ENCODE measurements at places on chromosomes 3 and 15.

DNA sequence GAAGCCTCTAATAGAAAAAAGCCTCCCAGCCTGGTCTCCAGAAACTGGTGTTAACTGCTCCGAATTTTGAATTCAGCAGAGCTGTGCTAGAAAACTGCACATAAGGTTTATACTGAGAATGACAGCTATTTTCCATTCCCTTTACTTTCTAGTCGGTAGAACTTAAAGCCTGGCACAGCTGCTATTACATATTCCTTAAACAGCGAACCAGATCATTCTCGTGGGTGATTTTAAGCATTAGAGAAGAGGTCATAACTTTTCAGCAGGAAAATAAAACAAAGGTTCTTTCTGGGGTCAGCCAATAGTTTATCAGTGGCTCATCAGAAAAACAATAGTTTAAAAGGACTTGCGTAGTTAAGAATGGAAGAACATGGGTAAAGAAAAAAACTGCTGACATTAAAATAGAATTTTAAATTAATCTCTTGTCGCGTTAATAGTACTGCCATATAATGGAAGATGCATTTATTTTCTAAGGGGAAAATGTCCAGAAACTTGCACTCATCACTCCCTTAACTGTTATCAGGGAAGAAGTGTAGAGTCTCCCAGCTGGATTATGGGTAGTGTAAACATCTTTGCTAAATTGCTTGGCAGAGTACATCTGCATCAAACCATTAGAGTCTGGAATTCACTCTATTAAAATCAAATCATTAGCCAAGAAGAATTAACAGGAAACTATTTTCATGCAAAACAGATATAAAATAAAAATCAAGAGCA is 7.9 kb downstream of the VGLL4 start:
- no peak for DNase-seq

DNA sequence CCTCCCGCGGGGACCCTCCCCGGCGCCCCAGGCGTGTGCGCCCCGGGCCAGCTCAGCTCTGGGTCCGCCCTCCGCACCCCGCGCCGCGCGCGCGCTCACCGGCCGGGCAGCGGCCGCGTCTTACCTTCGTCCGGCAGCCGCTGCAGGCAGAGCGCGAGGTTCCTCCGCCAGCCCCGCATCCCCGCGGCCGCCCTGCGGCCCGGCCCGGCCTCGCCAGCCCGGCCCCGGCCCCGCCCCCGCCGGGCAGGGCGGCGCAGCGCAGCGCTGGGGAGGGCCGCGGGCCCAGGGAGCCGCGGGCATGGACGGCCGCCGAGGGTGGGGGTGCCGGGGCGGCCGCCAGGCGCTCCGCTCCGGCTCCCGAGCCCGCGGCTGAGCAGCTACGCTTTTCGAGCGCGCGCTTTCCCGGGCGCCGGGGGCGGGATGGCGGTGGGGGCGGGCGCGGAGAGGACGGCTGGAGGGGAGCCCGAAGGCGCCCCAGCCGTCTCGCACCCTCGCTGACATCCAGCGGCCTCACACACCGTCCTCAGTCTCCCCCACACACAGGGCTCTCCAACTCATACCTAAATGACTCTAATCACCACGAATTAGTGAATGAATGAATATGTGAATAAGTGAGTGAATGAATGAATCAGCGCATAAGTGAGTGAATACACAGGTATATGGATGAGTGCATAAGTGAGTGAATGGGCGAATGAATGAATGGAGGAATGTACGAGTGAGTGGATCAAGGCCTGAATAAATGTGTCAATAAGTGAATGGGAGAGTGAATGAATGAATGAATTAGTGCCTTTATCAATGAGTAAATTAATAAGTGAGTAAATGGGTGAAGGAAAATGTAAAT is 48.5 kb upstream of the CCDC174 start:
- no peak for DNase-seq

GRCh38 chr15:31434275-31434587 is 107.6 kb downstream of the KLF13 start:
- no peak for DNase-seq

GRCh38 chr15:97177151-97177577 is 783.3 kb upstream of the ARRDC4 start:
- DNase-seq: no peak

- DNase-seq: no peak
These were observed 838.5 kb downstream of the IGSF11 start for GRCh38 chr3:118196183-118196582.

GRCh38 chr3:195337747-195338146 is 66.8 kb upstream of the XXYLT1 start:
- DNase-seq: no peak

DNA sequence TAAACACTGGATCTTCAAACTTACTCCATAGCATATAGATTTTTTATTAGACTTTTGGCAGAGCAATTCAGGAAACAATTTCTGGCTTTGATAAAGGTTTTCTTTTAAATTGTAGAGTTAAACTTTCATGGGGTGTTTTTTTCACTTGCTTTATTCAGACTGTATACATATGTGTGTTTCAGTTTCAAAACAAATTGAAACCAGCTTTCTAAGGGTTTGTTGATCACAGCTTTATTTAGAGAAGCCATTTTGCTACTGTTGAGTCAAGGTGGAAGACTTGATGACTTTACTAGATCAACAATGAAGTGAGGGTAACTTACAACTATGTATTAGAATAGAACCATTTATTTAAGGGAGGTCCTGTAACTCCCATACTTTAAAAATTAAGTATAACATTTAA is 6.2 kb downstream of the UBE2E1 start:
- DNase-seq: no peak

DNA sequence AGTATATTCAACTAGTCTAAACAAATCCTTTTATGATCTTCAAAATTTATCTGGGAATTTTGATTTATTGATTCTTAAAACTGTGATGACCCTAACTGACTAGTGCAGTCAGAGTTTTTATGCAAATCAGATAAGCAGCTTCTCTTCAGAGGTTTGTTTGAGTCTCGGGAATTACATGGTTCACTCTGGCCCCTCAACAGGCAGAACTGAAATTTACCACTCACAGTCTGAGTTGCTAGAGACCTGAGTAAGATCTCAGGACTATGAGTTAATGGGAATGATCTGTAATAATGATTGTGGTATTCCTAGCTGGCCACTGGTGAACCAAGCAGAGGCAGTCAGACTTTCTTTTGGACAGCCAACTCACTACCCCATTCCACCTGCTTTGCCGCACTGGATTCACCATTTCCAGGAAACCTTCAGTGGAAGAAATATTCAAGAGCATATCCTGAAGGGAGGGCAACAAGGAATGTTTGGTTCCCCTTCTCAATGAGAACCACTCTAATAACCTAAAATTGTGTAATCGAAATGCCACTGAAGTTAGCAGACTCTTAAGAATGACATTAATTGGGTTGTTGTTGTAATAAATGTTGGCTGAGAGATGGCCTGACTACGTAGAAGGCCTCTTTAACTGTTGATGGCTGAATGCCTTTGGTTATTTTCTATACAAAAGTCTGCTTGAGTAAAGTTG is 11.5 kb upstream of the DNAJC13 start:
- no peak for DNase-seq

DNA sequence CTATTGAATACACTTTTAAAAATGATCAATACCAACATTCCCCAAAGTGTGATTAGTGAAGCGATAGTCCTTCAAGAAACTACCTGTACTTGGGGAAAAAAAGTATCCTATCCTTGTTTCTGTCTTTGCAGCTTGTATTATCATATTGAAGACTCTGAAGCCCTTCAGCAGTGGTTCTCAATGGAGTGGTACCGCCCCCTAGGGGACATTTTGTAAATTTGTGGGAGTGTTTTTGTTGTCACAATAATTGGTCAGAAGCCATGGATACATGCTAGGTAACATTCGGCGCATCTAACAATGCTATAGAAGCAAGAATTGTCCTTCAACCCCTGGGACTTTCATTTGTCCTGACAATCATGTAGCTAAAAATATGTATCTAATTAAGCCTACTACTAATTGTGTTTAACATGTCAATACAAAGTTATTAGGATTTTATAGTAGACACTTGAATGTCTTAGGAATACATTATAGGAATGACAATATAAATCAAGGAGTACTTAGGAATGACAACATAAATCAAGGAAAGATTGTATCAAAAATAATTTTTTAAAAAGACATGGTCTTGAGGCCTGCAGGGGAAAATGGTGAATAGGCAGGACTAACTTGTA is 53.7 kb downstream of the NMD3 start:
- DNase-seq: no peak

GRCh38 chr15:59516655-59517461 is 78.9 kb downstream of the FAM81A start:
- no peak for DNase-seq

DNA sequence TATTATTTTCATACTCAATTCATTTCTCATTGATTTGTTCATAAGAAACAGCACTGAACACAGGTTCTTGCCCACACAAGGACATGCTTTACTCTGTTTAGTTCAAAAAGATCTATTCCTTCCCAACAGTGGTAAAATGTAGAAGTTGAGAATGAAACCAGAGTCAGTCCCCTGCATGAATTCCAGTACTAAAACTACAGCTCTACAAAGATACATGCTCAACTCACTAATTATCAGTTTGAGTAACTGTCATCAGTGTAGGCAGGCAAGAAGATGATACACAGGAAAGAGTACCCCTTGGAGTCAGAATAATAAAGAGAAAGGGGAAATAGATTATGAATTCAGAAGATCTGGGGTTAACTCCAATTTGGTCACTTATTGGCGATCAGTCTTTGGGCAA is 43.2 kb downstream of the NR2E3 start:
- no peak for DNase-seq

DNA sequence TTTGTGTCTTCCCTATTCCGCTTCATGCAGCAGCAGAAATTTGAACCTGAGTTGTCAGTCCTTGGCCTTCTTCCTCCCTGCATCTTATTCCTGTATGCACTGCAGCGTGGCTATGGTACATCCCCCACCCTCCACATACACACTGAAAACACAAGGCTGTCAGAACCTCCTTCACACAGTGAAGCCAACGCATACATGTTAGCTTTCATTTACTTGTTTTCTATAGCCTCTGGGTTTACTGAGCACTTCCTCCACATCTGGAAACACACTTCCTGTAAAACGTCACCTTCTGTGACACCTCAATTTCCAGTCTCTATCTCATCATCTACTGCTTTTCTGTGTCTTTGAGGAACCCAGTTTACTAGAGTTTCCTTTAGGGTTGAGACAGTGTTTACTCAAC is 47.0 kb downstream of the SUSD5 start:
- DNase-seq: no peak

- DNase-seq: no peak
These were observed 14.4 kb downstream of the TMPRSS7 start for GRCh38 chr3:112048911-112049310.

DNA sequence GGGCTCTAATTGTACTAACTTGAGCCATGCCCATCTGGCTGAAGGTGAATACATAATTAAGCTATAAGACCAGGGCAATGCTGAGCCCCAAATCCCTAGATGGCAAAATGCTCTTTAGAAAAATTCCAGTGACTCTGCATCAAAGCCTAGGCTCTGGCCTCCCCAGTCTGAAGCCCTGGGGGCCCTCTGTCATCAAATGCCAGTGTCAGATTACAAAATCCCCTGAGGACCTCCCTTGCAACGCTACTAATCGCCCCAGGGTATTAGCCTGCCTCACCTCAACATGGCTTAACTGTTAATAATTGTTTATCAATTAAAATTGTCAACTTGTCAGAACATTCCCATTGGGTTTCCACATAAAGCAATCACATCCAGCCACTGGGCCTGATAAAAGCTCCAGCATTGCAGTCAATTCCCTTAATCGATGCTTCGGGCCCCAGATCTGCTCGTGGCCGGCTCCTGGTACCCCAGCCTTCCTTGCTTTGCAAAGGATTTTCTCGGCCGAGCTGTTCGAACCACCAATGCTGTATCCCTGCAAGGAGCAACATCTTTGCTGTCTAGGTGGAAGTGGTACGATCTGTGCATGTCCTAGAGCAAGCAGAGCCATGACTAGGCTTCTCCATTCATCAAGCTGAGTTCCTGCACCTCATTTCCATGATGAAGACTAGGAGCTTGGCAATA is 151.7 kb downstream of the MEGF11 start:
- no peak for DNase-seq

DNA sequence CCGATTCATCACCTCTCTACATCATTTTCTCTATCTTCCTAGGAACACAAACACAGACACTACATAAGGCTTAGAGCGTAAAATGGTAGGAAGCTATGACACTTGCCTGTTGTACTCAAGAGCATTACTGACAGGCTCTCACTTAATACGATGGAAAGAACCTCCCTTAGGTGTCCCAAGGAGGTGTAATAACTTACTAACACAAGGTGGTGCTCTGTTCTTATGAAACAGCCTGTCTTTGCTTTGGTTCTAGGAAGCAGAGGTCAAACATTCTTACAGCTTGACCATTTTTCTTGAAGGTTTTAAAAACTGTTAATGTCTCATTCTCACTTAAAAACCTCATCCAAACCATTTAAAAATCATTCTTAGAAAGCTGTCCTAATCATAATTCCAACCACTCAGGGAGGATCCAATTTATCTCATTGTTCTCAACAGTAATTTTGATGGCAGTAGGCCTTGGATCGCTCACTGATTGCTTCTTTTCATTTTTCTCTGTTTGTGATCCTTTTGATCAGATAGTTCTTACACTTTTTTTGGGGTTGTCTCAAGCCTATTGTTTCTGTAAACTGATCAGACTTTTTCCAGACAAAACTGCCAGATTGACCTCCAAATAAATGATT is 317.8 kb upstream of the AGTR1 start:
- no peak for DNase-seq

GRCh38 chr15:85541744-85542143 is 161.3 kb downstream of the AKAP13 start:
- DNase-seq: no peak

DNA sequence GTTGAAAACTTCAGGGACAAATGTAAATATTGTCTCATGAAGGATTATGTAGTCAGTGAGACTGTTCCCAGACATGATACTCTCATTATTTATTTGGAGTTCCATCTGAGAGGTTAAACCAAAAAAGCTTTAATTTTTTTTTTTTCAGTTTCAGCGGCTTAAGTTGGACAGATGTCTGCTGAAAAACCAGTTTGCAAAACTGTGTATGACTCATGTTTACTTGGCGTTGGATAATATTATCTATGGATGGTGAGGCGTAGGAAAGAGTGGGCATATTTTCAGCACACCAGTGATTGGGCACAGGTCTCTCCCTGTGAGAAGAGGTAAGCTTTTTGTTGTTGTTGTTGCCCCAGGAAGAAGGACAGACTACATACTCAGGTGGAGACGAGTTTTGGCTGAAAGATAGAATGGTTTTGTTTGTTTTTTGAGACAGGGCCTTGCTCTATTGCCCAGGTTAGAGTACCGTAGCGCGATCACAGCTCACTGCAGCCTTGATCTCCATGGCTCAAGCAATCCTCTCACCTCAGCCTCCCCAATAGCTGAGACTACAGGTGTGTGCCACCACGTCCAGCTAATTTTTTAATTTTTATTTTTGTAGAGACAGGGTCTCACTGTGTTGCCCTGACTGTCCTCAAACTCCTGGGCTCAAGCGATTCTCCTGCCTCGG is 16.4 kb upstream of the ANXA2 start:
- no peak for DNase-seq

- no peak for DNase-seq
These were observed 40.1 kb upstream of the MUC13 start for GRCh38 chr3:124974691-124975090.

- DNase-seq: no peak
These were observed 402.9 kb downstream of the IL20RB start for GRCh38 chr3:137360531-137361201.

- DNase-seq: no peak
These were observed 36.3 kb upstream of the DYNC1LI1 start for GRCh38 chr3:32606960-32607359.
